ENCODE measurements at places on chromosomes 4 and X. TPM values are rescaled to one million over a fixed set of nuclear protein-coding genes. Genes with fewer than 3 reads are reported as not detected.

Gene IQSEC2
- 56.2 TPM for polyA plus RNA-seq

Gene PRICKLE3
- 3.4 TPM for polyA plus RNA-seq

Gene FRMPD4
- polyA plus RNA-seq: not detected

Gene ADGRG2
- polyA plus RNA-seq: not detected

Gene NMU
- 0.54 TPM for polyA plus RNA-seq

Gene XAGE1A
- polyA plus RNA-seq: not detected

Gene ITGB1BP2
- 1.8 TPM for polyA plus RNA-seq

Gene SLC4A4
- polyA plus RNA-seq: 56.5 TPM

Gene WAS
- 2.2 TPM for polyA plus RNA-seq

Gene ZNF185
- 12.0 TPM for polyA plus RNA-seq

Gene HERC6
- polyA plus RNA-seq: 7.4 TPM

Gene ENAM
- 3.9 TPM for polyA plus RNA-seq

Gene GSX2
- not detected for polyA plus RNA-seq

Gene VCX
- not detected for polyA plus RNA-seq

Gene ZNF280C
- 0.60 TPM for polyA plus RNA-seq

Gene CXCL6
- polyA plus RNA-seq: 1.1 TPM

Gene PLAC8
- polyA plus RNA-seq: 3.6 TPM

Gene RGN
- 89.1 TPM for polyA plus RNA-seq

Gene PDZD11
- polyA plus RNA-seq: 74.6 TPM

Gene C1QTNF7
- polyA plus RNA-seq: 5.3 TPM
